Activated CD4-positive, alpha-beta T cell treated with anti-CD3 and anti-CD28 coated beads, Interleukin-10, Interleukin-2, amounts not matched to agents 100 ng/mL and 50 ng/mL, durations not matched to agents 16 hours and 8 hours (primary cell): ENCODE measurements at places on chromosomes 2 and 18.

GRCh38 chr2:111120253-111121027, at the start of gene BCL2L11:
TSS of gene BCL2L11 (plus strand) at chr2:111120914. CDS start at chr2:111123746, 2,832 bp downstream.
- peak; percentile 90 for DNase-seq

DNA sequence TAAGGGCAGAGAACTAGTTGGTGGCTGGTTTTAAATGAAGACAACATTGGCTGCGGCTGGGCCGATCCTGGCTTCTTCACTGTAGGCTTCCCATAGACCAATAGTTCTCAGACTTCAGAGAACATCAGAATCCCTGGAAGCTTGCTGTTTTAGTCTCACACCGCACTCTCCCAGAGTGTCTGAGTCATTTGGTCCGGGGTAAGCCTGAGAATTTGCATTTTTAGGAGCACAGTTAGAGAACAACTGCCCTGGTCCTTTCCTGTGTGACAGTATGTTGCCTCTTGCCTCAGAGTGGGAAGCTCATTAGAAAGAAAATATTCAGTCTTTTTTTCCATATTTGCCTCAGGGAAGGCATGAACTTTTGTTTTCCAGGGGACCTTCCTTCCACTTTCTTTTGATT, 137.1 kb upstream of the GAREM1 start:
- DNase-seq = no peak

DNA sequence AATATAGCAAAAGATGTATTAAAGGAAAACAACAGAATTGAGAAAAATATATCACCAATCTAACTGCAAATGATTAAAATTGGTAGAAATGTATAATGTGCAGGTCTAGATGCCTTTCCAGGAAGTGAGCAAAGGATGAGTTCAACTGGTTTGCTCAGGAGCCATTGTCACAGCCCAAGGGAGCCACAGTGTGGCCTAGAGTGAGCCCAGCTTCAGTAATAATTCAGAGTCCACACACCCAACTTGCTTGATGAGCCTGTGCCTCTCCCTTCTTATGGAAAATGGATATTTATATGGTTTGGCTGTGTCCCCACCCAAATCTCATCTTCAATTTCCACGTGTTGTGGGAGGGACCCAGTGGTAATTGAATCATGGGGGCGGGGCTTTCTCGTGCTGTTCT, 92.2 kb upstream of the ASAP2 start:
- DNase-seq = peak; percentile 6

- no peak for DNase-seq
Observed at GRCh38 chr18:63258749-63259566, 60.6 kb downstream of the BCL2 start.

- no peak for DNase-seq
Observed at GRCh38 chr18:50695431-50696176, 124.2 kb downstream of the MRO start.

DNA sequence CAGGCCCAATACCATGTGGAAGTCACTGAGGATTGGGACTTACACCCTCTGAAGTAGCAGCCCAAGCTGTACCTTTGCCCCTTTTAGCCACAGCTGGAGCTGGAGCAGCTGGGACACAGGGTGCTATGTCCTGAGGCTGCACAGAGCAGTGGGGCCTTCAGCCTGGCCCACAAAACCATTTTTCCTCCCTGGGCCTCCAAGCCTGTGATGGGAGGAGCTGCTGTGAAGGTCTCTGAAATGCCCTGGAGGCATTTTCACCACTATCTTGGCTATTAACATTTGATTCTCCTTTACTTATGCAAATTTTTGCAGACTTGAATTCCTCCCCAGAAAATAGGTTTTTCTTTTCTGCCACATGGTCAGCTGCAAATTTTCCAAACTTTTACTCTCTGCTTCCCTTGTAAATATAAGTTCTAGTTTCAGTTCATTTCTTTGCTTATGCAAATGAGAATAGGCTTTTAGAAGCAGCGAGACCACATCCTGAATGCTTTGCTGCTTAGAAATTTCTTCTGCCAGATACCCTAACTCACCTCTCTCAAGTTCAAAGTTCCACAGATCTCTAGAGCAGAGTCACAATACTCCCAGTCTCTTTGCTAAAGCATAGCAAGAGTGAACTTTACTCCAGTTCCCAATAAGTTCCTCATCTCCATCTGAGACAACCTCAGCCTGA, 213.8 kb upstream of the MGAT5 start:
- DNase-seq = no peak

GRCh38 chr2:28052691-28053090, 162.2 kb downstream of the BABAM2 start:
- DNase-seq = no peak

- DNase-seq = peak; percentile 39
Observed at GRCh38 chr18:62357079-62357719, 32.1 kb downstream of the TNFRSF11A start.

DNA sequence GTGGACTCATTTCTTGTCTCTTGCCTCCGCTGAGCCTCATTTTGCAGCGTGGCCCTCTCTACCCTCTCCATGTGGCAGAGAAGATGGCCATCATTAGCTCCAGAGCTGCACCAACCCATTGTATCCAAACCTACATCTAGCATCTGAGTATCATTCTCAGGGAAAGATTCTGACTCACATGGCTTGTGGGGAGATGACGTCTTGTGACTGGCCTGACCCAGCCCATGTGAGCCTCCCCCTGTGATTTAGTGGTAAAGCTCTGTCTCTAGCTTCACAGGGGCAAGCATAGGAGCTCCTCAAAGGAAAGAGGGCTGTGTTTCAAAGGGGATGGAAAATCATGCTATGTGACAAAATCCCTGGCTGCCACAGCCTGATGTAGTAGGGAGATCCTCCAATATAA, 87.4 kb upstream of the RBMS1 start:
- no peak for DNase-seq

DNA sequence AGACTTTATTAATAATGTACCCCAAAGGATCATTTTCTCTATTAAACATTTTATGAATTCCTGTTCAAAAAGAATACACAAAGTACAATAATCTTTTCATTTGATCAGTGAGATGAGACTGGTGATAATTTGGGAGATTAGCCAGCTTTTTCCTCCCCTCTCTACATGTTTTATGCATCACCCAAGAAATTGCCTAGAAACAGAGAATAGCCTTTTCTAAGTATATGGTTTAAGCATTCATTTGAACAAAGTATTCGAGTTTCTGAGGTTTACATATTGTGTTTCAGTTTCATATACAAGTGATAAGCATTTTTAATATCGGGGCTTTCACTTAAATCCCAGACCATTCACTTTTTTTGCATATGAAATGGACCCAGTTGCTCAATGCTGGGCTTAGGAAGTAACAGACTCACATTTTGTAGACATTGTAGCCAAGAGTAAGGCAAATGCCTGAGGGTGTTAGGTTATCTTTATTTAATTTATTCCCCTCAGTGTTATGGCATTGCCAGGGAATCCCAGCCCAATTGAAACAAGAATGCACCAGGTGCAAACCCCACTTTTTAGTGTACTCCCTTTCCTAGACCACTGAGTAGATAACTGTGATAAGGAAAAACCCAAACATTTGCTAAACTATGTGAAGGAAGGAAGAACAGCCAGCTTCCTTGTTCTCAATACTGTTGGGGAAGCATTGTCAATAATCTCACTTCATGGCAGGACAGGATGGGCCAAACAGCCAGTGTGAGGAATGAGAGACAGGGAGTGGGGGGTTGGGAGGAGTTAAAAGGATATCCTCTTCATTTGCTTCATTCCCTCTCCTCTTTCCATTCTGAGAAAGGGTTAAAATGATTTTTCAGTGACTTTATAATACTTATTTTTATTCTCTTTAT, 3.5 kb downstream of the CPO start:
- no peak for DNase-seq

- DNase-seq = peak; percentile 69
Observed at GRCh38 chr2:215664847-215665525, 229.1 kb upstream of the FN1 start.

GRCh38 chr2:172103471-172104272, 972 bp upstream of the DLX2 start:
- peak; percentile 69 for DNase-seq

GRCh38 chr2:178188466-178188865, 5.8 kb upstream of the OSBPL6 start:
- no peak for DNase-seq

GRCh38 chr18:75869162-75869561, 441.7 kb upstream of the SMIM21 start:
- DNase-seq = no peak

- DNase-seq = no peak
Observed at GRCh38 chr2:11018651-11019185, 107.0 kb downstream of the KCNF1 start.

DNA sequence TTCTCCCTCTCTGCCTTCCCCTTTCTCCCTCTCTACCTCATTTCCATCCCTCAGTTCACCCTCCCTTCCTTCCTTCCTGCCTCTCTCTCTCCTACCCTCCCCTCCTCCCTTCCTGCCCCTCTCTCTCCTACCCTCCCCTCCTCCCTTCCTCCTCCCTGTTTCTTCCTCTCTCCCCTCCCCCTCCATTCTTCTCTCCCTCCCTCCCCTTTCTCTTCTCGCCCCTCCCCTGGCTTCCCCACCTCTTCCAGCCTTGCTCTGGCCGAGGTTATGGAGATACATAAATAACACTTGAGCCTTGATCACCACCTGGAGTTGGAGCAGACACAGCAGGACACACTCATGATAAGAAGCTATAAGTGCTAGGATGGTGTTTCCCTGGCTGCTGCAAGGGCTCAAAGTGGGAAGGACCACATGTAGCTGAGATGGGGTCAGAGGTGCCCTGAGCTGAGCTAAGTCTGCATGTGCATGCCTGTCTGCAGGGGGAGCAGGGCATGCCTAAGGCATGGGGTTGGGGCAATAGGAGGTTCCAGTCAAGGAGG, 326.1 kb upstream of the HS6ST1 start:
- no peak for DNase-seq

- DNase-seq = no peak
Observed at GRCh38 chr2:95113464-95113863, 8.1 kb downstream of the MRPS5 start.

DNA sequence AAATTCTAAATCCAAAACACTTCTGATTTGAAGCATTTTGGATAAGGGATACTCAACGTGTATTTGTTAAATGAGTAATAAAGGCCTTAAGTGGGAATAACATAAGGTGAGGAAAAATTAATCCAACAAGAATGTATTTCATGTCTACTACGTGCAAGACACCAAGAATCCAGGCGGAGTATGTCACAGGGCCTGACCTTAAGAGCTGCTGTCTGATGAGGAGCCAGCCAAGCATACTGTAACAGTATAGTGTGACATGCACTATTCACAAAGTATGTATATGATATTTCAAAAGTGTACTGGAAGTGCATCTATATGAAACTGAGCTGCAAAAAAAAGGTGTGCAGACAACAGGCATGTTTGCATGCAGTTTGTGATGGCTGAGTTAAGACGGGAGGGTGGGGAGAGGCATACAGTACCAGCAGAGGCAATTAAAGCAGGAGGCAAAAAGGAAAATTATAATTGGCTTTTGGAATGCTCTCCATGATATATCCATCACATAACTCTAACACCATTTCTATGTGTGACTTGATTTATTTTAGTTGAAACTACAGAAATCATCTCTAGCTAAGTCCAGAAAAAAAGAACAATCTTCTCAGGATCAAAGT, 18.2 kb downstream of the IWS1 start:
- no peak for DNase-seq

DNA sequence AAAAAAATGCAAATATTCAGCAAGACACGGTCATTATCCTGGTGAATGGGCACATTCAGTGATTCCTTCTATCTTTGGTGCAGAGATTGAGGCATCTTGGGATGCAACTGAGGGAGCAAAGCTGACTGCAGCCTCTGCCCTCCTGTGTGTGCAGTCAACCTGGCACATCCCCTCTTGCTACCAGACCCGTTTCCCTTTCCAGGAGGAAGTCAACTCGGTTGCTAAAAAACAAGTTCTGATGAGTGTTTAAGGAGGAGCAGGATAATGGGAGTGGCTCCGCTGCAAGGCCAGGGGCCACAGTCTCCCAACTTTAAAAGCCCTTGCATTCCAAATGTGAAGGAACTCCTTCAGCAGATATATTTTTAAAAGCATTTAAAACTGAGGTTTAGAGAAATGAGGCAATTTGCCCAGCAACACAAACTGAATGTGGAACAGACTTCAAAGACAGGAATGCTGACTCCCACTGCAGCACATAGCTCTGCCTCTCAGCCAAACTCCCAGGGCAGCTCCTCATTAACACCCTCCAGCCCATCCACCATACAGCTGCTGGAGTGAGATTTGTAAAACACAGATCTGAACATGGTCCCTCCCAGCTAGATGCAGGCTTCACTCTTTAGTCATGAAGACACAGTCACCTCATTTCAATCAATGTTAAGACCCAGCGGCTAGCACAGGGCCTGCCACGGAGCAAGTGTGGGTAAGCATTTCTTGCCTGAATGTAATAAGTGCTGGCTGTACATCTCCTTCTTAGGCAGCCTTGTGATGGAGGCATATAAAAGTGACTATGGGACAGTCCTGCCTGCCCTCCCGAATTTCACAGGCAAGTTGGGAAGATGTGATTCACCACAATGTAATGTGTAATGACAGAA, 54.3 kb downstream of the VSNL1 start:
- no peak for DNase-seq

DNA sequence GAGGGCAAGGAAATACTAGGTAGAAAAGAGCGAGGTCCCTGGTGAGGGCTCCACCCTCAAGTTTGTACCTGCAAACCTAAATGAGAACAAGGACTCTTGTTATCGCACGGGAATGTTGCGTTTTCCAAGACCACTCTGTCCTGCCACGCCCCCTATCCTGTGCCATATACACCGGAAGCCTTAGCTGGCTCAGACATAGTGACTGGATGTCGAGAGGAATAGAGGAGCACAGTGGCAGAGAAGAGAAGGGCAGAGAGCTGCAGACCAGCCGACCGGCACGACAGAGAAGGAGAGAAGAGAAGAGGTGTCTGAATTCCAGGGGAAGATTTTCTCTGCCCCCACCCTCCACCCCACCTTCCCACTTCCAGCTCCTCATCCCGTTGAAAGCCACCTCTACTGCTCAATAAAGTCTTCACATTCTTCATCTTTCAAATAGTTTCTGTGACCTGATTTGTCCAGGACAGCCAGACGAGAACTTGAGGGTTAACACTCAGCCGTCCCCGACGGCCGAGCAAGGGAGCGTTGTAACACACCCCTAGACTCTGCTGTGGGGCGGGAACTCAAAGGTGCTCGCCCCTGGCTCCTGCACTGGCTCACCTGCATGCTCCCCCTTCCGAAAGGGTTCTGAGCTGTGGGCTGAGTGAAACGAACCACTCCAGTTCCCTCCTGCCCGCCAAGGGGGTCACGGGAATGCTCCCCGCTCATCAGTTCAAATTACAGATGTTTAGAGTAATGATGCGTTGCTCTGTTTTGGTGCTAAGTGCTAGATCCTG, 24.9 kb upstream of the COL3A1 start:
- DNase-seq = no peak

DNA sequence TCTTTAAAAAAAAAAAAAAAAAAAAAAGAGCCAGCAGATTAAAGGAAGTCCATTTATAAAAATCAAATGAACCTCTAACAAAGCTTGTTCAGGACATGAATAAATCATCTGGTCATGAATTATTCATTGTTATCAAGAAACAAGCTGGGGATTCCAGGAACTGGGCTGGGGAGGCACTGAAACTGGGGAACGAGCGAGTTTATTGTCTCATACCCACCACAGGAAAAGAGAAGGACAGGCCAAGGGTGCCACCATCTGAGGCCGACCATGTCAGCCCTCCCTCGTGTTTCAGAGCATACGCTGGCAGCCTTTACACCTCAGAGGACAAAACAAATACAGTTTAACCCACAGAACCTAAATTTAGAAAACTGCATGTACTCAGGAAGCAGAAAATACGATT, 164.2 kb downstream of the VWC2L start:
- peak; percentile 41 for DNase-seq

GRCh38 chr18:21364471-21364870, 122.4 kb downstream of the GREB1L start:
- no peak for DNase-seq
